Activated CD4-positive, alpha-beta T cell treated with anti-CD3 and anti-CD28 coated beads, Interleukin-2, Interleukin-4, amounts not matched to agents 100 ng/mL and 50 ng/mL, durations not matched to agents 16 hours and 8 hours (primary cell): ENCODE measurements at places on chromosomes 6 and 20.

DNA sequence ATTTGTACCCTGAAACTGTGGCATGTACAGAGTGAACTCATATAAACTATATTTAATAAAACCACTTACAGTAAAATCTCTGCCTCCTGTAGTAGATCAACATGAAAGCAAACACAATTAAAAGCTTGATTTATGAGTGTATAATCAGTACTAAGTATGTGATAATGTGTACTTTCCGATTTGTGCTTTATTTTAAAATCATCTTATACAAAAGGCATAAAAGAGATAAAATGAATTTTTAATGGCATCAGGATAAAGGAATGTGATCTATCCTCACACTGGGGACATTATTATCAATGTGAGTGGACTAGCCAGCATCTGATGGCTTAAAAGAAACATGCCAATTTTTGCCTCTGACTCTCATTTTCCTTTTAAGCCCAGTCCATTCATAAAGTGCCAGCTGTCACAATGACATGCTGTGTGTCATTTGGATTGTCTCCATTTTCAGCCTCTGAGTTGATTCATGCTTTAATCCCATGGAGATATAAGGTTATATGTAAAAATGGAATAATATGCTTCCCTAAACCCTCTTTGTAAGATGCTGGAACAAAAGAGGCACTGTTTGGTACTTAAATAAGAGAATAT, 831.6 kb upstream of the EYS start:
- DNase-seq, result no peak

DNA sequence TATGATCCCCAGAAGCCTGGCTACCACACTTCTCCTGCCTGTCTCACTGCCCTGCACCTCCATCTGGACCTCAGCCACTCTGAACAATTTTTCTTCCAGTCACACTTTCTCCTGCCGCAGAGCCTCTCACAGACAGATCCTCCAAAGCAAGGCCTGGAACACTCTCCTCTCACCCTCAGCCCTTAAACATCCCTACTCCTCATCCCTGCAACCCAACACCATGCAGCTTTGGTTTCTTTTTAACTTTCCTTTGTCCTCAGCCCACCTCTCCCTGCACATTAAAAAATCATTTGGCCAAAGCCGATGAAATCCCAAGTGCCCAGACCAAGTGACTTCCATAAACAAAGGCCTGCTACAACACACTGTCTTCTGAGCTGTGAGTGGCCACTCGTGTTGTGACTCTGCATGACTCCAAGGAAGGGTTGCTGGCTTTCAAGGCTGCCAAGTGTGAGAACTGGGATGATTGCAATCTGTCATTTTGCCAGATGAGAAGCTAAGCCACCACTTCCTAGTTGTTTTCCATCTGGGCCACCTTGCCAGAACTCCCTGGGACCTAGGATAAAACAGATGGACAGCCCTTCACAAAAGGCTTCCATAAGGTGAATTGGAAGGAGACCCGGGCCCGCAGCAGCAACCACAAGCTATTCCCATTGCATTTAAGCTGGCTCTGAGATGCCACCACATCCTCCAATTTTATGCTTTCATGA, 144.4 kb upstream of the SSTR4 start:
- no peak for DNase-seq

- no peak for DNase-seq
These were observed 84.6 kb downstream of the PHACTR1 start for GRCh38 chr6:12801141-12801540.

- no peak for DNase-seq
These were observed 90.8 kb downstream of the THBS2 start for GRCh38 chr6:169162752-169163407.

GRCh38 chr20:43583982-43584432, 6.7 kb upstream of the IFT52 start:
- DNase-seq, result no peak

GRCh38 chr6:116398316-116399010, 27.7 kb downstream of the DSE start:
- DNase-seq, result no peak

DNA sequence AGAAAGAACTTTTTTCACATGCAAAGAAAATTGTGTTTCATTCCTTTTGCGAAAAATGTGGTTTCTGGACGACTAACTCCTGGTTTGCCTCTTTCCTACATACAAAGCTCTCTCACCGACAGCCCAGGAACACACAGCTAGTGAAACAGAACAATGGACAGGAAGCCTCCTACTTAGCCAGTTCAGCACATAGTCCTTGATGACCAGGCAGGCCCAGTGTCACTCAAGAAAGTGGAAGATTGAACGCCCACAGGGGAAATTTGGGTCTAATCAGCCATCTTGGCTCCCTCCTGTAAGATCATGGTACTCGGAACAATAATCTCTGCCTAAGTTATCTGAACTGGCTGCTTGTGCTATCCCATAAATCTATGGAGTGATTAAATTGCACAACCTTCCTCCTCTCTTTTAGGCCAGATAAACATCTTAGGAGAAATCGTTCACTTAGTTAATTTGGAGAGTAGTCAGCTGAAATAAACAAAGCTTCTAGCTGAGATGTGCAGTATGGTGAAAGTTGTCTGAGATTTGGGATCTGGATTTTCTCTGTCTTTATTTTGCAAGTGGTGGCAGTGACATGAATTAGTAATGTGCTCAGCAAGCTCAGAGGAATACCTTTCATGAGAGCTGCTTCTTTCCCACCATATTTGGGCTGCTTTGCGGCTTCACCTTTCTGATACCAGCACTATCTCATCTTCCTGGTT, 147.0 kb downstream of the MTFR2 start:
- DNase-seq, result no peak

GRCh38 chr20:24350923-24351368, 118.5 kb upstream of the SYNDIG1 start:
- no peak for DNase-seq

DNA sequence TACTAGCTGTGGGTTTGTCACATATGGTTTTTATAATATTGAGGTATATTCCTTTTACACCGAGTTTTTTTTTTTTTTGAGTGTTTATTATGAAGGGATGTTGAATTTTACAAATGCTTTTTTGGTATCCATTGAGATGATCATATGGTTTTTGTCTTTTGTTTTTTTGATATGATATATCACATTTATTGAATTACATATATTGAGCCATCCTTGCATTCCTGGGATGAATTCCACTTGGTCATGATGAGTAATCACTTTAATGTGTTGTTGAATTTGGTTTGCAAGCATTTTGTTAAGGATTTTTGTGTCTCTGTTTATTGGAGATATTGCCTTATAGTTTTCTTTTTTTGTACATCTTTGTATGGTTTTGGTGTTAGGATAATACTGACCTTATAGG, 3.3 kb upstream of the ZNF337 start:
- no peak for DNase-seq

DNA sequence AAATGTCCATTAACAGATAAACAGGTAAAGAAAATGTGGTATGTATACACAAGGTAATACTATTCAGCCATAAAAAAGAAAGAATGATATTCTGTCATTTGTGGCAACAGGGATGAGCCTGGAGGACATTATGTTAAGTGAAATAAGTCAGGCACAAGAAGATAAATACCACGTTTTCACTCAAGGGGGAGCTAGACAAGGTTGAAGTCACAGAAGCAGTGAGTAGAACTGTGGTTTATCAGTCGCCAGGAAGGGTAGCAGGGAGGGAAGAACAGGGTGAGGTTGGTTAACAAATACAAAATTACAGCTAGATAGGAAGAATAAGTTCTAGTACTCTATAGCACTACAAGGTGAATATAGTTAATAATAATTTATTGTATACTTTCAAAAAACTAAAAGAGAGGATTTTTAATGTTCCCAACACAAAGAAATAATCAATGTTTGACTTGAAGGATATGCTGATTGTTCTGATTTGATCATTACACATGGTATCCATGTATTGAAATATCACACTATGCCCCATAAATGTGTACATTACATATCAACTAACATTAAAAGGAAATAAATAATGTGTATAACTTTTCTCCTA, 21.1 kb downstream of the RTN4IP1 start:
- peak; percentile 75 for DNase-seq

GRCh38 chr20:11926292-11926998, 8.8 kb downstream of the BTBD3 start:
- DNase-seq, result no peak

DNA sequence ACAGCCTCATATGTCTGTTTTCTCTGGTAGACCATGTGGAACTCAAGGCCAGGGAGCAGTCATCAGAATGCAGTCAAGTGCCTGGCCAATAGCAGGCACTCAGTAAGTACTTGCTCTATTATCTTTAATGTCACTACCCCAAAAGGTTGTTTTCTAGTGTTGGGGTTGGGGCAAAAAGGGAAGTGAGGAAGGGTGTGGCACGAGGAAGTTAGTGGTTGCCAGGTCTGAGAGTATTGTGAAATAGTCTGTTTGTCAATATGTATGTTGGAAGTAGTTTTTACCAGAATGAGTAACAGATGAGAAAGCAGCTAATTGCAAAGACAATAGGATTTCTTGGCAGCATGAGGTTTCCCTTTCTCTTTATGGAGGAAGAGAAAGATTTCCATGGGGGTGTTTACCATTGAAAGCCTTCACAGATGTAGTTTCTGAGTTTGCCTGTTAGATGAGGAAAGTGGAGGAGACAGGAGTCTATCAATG, 59.5 kb upstream of the ARMH2 start:
- peak; percentile 81 for DNase-seq

- DNase-seq, result no peak
These were observed 431.2 kb downstream of the GRIK2 start for GRCh38 chr6:101824551-101825345.

DNA sequence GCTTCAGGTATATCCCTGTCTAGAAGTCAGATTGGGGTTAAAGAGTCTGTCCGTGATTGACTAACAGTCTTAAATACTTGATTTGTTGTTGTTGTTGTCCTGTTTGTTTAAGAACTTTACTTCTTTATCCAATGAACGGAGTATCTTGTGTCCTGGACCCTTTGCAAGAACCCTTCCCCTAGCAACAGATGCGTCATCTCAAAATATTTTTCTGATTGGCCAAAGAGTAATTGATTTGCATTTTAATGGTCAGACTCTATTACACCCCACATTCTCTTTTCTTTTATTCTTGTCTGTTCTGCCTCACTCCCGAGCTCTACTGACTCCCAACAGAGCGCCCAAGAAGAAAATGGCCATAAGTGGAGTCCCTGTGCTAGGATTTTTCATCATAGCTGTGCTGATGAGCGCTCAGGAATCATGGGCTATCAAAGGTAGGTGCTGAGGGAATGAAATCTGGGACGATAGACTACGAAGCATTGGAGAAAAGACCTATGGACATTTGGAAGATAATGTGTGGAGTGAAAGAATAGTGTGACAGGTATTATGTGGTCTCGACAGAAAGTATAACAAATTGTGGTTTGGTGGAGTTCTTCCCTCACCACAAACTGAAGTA, at the start of gene HLA-DRA:
Gene HLA-DRA (plus strand): TSS at position 286 of the 613 bp plus-strand sequence. CDS start 64 bp downstream, at position 350.
- DNase-seq, result peak; percentile 94

DNA sequence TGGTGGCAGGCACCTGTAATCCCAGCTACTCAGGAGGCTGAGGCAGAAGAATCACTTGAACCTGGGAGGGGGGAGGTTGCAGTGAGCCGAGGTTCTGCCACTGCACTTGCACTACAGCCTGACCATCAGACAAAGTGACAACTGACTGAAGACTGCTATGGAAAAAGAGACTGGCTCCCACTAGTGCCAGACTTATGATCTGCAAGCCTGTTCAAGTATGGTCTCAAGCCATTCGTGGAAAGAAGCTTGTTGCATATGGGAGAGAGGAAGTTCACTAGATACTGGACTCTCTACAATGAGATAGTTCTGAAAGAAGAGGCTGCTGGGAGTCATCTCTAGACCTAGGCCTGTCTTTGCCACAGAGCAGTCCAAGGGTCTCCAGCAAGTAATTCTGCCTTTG, 26.7 kb downstream of the MDN1 start:
- DNase-seq, result peak; percentile 34

DNA sequence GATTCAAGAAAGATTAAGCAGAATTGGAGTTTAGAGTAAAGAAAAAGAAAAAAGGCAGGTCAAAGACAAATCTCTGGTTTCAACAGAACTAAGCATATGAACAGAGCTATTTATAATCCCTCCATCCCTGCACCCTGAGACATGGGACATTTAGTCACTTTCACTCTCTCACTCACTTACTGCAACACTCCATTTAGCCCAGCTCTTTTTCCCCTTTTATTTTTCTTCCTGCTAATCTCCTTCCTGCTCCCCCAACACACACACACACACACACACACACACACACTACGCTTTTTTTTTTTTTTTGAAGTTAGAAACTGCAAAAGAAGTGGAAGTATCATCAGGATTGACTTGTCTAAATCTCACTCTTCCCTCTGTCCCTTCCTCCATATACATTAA, 45.1 kb upstream of the TBC1D7 start:
- no peak for DNase-seq

DNA sequence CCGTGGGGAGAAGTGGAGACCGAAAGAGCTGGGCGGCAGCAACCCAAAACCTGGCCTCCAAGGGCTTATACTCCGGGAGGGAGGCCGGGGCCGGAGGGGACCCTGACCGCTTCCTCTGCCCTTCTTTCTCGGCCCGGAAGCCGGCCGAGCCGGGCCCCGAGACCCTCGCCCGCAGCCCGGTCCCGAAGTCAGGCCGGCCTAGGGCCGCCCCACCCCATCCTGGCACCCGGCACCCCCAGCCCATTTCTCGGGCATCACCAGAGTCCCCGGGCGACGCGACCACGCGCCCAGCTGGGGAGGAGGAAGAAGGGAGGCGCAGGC, 572 bp upstream of the ZDHHC14 start:
- no peak for DNase-seq

DNA sequence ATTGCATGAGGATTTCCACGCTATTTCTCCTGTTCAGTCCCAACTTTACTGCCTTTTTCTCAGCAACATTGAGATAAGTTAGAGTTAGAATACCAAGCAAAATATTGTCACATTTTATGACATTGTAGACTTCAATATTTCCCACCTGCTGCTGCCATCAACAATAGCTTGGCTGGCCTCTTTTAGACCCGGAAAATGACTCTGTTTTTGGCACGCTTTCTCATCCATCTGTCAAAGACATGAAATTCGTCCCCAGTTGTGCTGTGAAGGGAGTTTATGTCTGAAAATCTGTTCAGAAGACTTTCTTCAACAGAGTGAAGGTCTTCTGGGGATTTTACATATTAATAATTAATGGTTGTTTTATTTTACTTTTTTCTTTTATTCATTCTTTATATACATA, 857.3 kb downstream of the FRK start:
- DNase-seq, result no peak

DNA sequence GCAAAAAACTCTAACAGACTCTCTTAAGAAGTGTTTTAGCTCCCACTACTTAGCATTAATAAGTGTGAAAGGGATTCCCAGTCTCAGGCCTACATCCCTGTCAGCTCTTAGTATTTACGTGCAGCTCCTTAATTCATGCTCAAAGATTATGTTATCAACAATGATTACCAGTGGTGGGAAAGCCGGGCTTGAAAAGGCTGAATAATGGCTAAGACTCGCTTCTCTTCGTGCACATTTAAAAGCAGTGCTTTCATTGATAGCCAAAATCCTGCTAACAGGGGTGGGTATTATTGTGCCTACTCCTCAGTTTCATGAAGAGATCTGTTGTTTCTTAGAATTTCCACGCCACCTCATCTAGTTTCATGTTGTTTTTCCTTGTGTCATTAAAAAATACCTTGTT, 518.8 kb downstream of the GRIK2 start:
- no peak for DNase-seq
